ENCODE measurements at places on chromosomes 2 and 18. TPM values are rescaled to one million over a fixed set of nuclear protein-coding genes. Genes with fewer than 3 reads are reported as not detected.

- no peak overlapping the region for H3K27ac ChIP-seq
- no peak overlapping the region for H3K4me3 ChIP-seq
- no peak for DNase-seq
Measured at GRCh38 chr2:240988146-240988545, 10.3 kb upstream of the SNED1 start.

DNA sequence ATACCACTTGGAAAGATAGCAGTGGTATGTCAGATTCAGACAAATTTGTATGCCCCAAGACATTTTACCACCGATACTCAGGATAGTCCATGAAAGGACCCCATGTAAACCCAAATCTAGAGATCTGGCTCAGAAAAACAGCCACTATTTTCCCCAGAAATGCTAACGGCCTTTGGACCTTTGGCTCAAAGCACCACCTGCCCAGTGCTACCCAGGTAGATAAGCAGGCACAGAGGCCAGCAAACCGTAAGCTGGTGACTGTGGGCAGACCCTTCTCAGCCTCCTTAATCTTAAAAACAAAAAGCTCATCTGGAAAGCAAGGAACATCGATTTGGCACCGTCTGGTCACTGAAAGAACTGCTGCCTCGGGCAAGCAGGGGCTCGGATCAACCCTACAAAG, 61.4 kb upstream of the GREB1L start:
- H3K36me3 ChIP-seq, result no peaks in the 10 kb centered on the region
- DNase-seq, result no peak
- H3K27me3 ChIP-seq, result no peaks in the 10 kb centered on the region
- no peak overlapping the region for H3K27ac ChIP-seq
- no peak overlapping the region for H3K4me3 ChIP-seq

DNA sequence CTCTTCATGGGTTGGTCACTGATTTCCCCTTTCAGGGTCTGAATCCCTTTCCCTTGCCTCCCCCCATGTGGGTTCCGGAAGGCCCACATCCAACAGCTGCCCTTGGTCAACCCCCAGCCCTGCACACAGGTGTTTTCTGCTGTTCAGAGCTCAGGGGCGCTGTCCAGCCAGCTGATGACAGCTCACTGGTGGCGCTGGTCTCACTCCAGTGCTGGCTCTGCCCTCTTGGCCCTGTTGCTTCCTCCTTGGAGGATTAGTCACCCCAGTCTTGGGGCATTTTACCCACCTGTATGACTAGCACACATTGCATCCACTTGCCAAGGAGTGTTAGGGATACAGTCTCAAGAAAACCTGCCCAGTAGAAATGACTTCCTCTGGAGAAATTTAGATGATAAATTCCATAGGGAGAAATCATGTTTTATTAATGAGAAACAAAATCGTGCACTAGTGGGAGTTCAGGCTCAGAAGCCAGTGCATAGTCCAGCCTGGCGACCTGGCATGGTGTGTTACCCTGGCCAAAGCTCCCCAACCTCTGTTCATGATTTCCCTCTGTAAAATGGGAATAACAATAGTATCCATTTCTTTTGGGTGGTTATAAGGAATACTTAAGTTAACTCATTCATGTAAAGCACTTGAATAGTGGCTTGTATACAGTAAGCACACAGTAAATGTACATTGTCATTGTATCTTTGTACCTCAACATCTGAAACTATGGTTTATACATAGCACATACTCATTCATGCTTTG, 21.6 kb downstream of the CRIM1 start:
- no peak for DNase-seq
- no peaks in the 10 kb centered on the region for H3K36me3 ChIP-seq
- H3K27me3 ChIP-seq, result peaks cover 2% of the 10 kb centered on the region
- H3K4me3 ChIP-seq, result no peak overlapping the region

DNA sequence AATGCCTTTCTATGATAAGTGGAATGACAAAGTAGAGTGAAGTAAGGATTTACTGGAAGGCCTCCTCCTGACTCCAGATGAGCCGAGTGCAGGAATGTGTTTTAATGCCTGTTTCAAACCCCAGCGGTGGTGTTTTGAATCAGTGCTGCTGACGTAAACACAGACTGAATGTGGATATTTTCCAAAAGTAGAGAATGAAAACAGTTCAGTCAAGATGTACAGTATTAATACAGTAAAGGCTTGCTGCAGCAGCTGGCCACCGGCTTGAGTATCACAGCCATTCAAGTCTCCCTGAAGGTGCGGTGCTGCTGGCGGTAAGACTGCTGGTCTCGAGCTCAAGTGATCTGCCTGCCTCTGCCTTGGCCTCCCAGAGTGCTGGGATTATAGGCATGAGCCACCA, 46.7 kb downstream of the ARHGAP28 start:
- no peaks in the 10 kb centered on the region for H3K4me1 ChIP-seq
- no peak for DNase-seq
- no peak overlapping the region for H3K4me3 ChIP-seq
- H3K36me3 ChIP-seq, result no peaks in the 10 kb centered on the region
- H3K27ac ChIP-seq, result no peak overlapping the region
- H3K27me3 ChIP-seq, result peaks cover 1% of the 10 kb centered on the region

- H3K27me3 ChIP-seq, result no peaks in the 10 kb centered on the region
- DNase-seq, result no peak
- H3K36me3 ChIP-seq, result no peaks in the 10 kb centered on the region
- H3K27ac ChIP-seq, result no peak overlapping the region
- no peaks in the 10 kb centered on the region for H3K4me1 ChIP-seq
- H3K4me3 ChIP-seq, result no peak overlapping the region
Measured at GRCh38 chr2:215711471-215712034, 275.7 kb upstream of the FN1 start.

- DNase-seq, result no peak
- peaks cover 8% of the 10 kb centered on the region for H3K4me1 ChIP-seq
- no peak overlapping the region for H3K4me3 ChIP-seq
- no peaks in the 10 kb centered on the region for H3K27me3 ChIP-seq
Measured at GRCh38 chr18:58570360-58571064, 58.4 kb downstream of the ALPK2 start.

- H3K27ac ChIP-seq, result no peak overlapping the region
- no peaks in the 10 kb centered on the region for H3K36me3 ChIP-seq
- DNase-seq, result no peak
- H3K4me3 ChIP-seq, result no peak overlapping the region
- H3K4me1 ChIP-seq, result no peaks in the 10 kb centered on the region
- no peaks in the 10 kb centered on the region for H3K27me3 ChIP-seq
Measured at GRCh38 chr2:139365189-139365588, 585.0 kb upstream of the NXPH2 start.

DNA sequence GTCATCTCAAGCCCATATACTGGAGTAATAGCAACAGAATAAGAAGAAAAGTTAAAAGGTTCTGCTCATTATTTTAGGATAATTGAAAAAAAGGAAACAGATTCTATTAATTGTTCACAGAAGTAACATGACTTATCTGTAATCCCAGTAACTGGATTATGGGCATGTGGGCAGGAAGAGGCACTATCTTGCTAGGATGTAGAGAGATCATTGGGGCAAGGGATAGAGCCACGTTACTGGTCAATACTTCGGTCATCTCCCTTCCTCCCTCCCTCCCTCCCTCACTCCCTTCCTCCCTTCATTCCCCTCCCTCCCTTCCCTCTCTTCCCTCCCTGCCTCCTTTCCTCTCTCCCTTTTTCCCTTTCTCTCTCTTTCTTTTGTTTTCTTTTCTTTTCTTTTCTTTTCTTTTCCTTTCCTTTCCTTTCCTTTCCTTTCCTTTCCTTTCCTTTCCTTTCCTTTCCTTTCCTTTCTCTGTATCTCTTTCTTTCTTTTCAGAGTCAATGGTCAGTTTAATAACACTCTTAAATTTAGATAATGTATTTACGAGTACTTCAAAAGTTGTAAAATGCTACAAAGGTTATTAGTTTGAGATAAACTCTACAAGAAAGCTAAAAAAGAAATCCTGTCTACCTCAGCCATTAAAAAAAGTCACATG, 82.8 kb downstream of the FHOD3 start:
- no peak overlapping the region for H3K4me3 ChIP-seq
- no peak for DNase-seq
- peaks cover 9% of the 10 kb centered on the region for H3K27me3 ChIP-seq

Gene LINC00305
- not detected for total RNA-seq

Gene NEB
- 0.22 TPM for total RNA-seq

Gene PREPL
- total RNA-seq, result 29.6 TPM

Gene CHRNA1
- not detected for total RNA-seq

Gene PPP1R7
- total RNA-seq, result 93.8 TPM

All from activated naive CD4-positive, alpha-beta T cell treated with anti-CD3 and anti-CD28 coated beads for 36 hours (primary cell).